ENCODE measurements at places on chromosomes 5 and 9. TPM values are rescaled to one million over a fixed set of nuclear protein-coding genes. Genes with fewer than 3 reads are reported as not detected.

DNA sequence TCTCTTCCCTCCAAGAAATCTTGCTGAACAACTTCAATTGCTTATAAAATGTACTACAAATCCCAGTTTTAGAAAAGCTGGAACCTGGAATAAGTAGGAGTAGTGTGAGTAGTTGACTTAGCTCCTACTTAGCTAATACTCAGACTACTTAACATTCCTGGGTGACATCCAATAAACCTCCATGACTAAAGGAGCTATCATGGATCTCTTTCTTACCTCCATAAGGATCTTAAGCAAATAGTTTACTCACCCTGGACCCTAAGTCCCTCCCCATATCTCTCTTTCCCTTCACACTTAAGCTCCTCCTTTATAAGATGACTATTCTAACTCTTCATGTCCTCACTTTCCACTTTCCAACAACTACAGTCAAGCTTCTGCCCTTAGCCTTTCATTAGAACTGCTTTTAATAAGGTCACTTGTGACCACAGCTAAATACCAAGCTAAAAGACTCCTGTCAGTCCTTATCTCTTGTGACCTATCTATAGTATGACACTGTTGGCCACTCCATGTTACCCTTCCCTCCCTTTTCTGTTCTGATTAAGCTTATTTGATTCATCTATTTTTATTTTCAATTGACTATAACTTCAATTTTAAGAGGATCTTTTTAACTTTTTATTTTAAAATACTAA is 194.9 kb downstream of the RFX3 start:
- DNase-seq: no peak

The ZNF608 gene
- polyA plus RNA-seq: 13.7 TPM

GRCh38 chr9:129671519-129671918 is 6.1 kb downstream of the PRRX2 start:
- DNase-seq: no peak

DNA sequence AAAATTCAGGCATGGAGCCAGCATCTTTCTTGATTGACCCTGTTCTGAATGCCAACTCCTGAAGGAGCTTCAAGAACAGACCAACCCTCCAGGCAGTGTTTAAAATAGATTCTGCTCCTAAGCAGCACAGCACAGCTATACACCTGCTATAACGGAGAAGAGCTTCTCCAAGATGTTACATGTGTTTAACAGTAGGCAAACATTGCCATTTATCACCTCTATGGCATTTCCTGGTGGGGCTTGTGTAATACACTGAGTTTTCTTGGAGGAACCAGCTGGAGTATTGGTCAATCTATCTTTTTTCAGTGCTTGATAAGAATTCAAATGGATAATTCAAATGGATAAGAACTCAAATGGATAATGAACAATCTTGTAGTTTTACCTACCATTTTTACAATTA is 615.1 kb downstream of the CDH12 start:
- DNase-seq: no peak

DNA sequence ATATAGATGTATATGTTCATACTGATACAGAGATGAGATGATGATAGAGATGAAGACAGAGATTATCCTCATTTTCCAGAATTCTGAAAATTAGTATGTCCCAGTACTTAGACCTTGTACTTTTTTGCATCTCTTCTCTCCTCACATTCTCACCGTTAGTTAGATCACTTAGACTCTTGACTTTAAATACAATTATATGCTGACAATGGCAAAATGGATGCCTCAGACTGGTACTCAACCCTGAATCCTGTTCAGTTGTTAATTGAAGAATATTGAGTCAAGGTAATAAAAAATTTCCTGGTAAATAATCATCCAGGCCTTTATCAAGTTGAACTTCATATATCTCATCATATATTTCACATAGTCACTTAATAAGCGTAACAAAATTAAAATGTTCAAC is 505.4 kb downstream of the EFNA5 start:
- DNase-seq: no peak

The DENND1A gene
- polyA plus RNA-seq: 43.4 TPM

The GABRA1 gene
- polyA plus RNA-seq: not detected

DNA sequence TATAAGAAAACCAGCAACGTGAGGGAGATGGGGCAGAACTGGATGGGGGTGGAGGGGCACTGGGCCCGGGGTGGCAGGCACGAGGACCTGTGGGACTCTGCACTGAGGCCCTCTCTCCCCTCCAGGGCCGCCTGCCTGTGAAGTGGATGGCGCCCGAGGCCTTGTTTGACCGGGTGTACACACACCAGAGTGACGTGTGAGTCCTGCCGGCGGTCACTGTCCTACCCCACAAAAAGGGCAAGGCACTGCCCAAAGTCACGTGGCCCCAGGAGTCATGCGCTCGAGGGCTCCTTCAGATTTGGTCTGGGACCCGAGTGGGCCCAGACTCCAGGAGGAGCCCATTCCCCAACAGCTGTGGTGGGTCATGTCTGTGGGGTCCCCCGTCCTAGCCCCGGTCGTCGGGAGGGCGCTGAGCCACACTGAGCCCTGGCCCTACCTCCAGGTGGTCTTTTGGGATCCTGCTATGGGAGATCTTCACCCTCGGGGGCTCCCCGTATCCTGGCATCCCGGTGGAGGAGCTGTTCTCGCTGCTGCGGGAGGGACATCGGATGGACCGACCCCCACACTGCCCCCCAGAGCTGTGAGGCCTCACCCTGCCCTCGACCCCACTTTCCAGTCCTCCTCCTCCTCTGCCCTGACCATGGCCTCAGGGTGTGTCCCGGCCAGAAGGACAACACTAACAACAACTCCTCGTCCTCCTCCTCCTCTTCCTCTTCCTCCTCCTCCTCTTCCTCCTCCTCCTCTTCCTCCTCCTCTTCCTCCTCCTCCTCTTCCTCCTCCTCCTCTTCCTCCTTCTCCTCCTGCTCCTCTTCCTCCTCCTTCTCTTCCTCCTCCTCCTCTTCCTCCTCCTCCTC is 9.7 kb downstream of the FGFR4 start:
- no peak for DNase-seq

GRCh38 chr5:34790069-34790468 is 48.9 kb upstream of the TTC23L start:
- no peak for DNase-seq

GRCh38 chr9:22682536-22682935 is 235.9 kb downstream of the DMRTA1 start:
- DNase-seq: no peak

The DMRT1 gene
- polyA plus RNA-seq: not detected

DNA sequence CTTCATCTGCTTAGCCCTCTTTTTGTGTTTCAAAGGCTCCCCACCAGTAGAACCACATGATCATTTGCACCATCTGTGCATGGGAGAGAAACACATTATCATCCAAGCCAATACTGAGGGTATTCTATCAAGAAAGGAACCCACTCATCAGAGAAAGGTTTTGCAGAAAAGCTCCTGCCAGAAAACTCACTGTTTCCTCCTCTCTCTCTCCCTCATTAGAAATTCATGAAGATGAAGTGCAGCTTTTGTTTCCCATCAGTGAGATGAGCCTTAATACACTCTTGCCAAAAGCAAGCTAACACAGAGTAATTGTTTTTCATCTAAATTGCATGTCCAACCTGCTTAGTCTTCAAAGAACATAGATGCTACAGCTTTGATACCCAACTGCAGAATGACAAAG is 142.4 kb upstream of the GRAMD2B start:
- DNase-seq: no peak

- DNase-seq: no peak
These were observed 483.0 kb upstream of the CDH18 start for GRCh38 chr5:20470997-20471396.

GRCh38 chr5:125043781-125044391 is 297.4 kb upstream of the ZNF608 start:
- DNase-seq: no peak

DNA sequence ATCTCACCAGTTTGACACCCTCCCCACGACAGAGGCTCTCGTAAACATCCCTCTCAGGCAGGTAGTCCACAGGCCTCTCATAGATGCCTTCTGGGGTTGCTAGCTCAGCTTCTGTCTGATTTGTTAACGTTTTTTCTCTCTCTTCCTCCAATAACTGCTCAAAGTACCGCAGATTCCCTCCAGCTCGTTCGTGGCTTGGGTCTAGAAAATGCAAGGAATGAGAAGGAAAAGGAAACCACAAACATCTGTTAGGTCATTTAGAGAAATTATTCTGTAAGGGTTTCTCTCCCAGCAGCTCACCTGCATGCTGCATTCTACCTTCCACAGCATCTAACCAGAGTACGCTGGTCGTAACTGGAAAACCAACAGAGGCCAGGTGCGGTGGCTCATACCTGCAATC is 18.5 kb downstream of the P4HA2 start:
- no peak for DNase-seq

The RGS14 gene
- 22.7 TPM for polyA plus RNA-seq

- DNase-seq: no peak
These were observed 22.3 kb upstream of the NPM1 start for GRCh38 chr5:171365351-171365750.

DNA sequence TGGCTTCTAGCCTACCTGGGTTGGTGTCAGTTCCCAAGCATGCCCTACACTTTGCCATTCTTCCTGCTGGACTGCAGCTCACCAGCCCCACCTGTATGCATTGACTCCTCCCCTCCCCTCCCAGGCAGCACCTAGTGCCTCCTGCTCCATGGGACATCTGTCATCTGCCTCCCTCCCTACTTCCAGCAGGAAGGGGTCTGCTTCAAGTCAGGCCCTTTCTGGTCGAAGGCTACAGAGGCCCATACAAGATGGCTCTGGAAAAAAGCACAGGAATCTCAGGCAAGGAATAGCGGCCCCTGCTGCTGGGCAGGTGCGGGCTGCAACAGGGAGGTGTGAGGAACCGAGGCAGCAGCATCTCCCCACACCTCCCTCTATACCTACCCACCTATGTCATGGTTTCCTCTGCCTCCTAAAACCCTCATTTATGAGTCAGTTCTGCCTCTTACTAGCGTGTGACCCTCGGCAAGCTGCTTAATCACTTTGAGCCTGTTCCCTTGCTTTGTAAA is 19.7 kb downstream of the WWC1 start:
- peak; percentile 67 for DNase-seq

DNA sequence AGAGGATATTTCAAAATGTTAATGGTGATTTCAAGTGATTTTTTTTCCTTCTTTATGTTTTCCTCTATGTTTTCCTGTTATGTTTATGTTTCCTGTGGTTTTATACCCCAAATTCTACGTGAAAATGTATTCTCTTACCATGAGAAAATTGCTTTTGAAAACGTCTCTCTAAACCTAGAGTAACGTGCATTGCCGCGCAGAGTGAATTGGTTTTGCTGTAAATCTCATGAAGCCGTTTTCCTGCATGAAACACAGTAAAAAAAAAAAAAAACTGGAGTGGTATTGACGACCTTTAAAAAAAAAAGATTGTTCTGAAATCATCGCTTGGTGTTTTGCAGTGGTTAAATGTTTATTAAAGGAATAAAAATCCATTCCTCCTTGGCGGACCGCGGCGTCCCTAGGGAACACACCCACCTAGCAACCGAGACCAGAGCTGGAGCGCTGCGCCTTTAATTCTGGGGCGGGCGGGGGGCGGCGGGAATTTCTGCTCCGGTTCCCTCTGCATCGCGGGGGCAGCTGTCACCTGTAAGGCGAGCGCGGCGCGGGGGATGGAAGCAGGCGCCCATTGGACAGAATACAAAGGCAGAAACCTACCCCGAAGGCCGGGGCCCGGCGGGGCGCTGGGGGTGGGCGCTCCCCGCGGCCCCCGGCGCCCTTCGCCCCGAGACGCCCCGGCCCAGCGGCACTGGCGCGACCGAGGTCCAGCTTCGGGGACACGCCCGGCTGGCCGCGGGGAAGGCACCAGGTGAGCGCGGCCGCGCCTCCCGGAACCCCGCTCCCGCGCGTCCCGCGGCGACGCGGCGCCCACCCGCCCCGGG is at the start of gene SOWAHA:
Gene SOWAHA, plus strand, starts transcription at position 522 of the 818 bp plus-strand sequence. CDS start 320 bp downstream, outside the sequence.
- peak; percentile 72 for DNase-seq

GRCh38 chr9:131405858-131406537 is 12.1 kb downstream of the PRRC2B start:
- peak; percentile 34 for DNase-seq

DNA sequence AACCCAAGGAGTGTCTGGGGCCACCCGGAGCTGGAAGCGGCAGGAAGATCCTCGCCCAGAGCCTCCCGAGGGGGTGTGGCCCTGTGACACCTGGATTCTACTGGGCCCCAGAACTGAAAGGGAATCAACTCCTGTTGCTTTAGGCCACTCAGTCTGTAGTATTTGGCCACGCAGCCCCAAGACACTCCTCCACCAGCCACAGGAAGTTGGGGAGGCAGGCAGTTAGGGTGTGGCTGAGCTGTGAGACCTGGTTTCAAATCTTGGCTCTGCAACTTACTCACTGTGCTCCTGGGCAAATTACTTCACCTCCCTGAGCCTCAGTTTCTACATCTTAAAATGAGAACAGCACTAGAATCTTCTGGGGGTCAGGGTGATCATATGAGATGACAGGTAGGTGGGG is 119.8 kb upstream of the PPP1R26 start:
- DNase-seq: no peak

Data from small intestine (tissue), 16 donors.